ENCODE measurements at places on chromosomes 6 and 20.
A peak's percentile ranks its signal among the peaks of the same experiment; 100 is the strongest.

- DNase-seq = no peak
Measured at GRCh38 chr20:1856424-1856823, 38.8 kb upstream of the SIRPA start.

- DNase-seq = peak; percentile 16
Measured at GRCh38 chr6:43180985-43181384, 1.0 kb upstream of the CUL9 start.

DNA sequence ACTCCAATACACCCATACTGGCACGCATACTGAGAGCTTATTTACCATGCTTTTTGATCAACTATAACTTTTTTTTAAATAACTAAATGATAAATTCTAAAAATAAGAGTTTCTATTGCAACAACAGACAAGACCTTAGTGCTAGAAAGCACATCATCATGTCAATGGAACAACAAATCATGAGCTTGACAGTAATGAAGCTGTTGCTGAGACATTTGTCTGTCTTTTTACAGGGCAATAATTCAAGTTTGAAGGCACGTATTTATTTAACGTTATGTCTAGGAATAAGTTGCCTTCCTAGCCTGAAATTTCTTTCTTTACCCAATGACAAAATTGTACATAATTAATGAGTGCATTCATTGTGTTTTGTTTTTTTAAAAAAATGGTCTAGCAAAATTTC, 299.2 kb downstream of the EYA4 start:
- no peak for DNase-seq

GRCh38 chr6:129644567-129645015, 65.4 kb downstream of the ARHGAP18 start:
- DNase-seq = no peak

DNA sequence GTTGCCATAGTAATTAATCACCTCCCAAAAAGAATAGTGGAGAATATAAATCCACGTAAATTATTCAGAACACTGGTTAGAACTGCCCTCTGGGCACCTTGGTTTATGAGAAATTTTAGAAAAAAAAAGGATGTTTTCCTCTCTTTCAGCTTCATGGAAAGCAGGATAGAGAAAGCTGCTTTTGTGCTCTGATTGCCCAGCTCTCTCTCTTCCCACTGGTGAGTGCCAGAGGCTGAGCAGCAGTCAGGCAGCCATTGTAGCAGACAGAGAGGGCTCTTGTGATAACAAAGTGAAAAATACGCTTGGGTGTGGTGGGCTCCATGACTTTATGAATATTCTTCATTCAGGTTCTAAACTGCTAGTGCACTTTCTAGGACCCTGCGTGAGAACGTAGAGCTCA, 26.4 kb downstream of the SLC35F1 start:
- DNase-seq = no peak

DNA sequence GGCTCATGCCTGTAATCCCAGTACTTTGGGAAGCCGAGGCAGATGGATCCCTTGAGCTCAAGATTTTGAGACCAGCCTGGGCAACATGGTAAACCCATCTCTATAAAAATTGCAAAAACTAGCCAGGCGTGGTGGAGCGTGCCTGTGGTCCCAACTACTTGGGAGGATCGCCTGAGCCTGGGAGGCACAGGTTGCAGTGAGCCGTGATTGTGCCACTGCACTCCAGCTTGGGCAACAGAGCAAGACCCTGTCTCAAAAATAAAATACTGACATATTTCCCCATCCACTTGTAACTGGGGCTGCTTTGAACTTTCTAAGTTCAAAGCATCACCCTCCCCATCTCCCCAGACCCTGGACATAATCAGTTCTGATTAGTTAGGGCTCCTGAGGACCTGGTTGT, 7.2 kb upstream of the MMP9 start:
- no peak for DNase-seq

GRCh38 chr6:83193747-83194566, 800 bp downstream of the RWDD2A start:
- peak; percentile 68 for DNase-seq

- DNase-seq = no peak
Measured at GRCh38 chr20:481167-481566, 18.8 kb upstream of the TBC1D20 start.

DNA sequence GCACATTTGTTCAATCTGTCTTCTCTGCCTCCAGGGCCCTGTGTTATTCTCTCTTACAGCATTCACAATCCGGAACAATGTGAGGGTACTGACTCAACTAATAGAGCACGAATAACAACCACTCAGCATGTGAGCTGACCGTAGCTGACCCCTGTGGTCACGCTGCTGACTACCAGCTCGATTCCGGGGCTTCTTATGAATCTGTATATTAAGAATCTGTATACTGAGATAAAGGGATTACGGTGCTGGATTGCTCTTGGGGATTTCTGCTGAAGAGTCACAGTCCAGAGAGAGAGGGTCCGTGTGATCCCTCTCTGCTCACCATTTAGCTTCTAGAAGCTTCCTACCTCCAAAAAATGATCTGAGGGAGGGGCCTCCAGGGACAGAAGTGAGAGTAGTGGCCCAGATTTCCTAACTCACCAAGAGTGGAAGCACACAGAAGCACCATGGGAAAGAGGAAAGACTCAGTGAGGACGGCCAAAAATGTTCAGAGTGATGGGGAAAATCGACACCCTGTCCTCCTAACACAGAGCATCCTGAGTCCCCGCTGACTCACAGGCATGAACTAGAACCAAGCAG, 156.2 kb downstream of the THBS2 start:
- DNase-seq = no peak

DNA sequence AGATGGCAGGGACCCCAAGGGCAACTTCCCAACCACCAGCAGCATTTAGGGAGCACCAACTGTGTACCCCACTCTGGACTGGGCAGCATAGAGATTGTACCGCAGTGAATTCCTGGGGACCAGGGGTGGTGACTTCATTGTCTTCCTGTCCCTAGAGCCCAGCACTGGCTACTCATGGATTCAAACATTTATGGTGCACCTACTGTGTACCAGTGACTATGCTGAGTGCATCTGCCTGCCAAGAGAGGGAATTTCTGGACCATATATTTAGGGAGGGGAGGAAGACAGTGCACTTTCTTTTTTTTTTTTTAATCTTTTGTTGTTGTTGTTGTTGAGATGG, 55.3 kb downstream of the UBE2V1 start:
- no peak for DNase-seq

GRCh38 chr6:106486236-106486635, 125.7 kb downstream of the CRYBG1 start:
- DNase-seq = no peak

- no peak for DNase-seq
Measured at GRCh38 chr6:100382031-100382430, 82.7 kb downstream of the SIM1 start.

- no peak for DNase-seq
Measured at GRCh38 chr6:41659935-41660334, 21.7 kb downstream of the MDFI start.

- DNase-seq = no peak
Measured at GRCh38 chr6:80673367-80673766, 566.9 kb downstream of the BCKDHB start.

GRCh38 chr6:53899512-53899911, 104.7 kb downstream of the LRRC1 start:
- DNase-seq = no peak

GRCh38 chr6:53340536-53340935, 8.2 kb downstream of the ELOVL5 start:
- no peak for DNase-seq

- no peak for DNase-seq
Measured at GRCh38 chr6:143675382-143675900, 2.3 kb upstream of the PHACTR2 start.

DNA sequence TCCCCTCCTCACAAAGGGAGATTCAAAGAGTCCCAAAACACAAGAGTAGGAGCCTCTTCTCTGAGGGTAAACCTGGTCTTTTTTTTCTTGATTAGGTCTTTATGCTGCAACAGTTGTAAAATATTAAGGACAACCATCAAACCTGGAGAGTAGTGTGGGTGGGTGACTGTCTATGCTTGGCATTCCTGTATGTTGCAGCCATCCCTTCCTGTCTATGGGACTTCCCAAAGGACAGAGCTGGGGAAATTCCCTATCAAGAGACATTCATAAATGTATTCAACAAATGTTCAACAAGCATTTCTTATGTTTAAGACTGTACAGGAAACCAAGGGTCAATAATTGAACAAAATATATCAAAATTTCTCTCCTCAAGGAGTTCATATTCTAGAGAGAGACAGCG, 5.5 kb downstream of the BTN2A2 start:
- DNase-seq = no peak

GRCh38 chr20:37256286-37256685, 5.3 kb downstream of the GHRH start:
- DNase-seq = no peak

DNA sequence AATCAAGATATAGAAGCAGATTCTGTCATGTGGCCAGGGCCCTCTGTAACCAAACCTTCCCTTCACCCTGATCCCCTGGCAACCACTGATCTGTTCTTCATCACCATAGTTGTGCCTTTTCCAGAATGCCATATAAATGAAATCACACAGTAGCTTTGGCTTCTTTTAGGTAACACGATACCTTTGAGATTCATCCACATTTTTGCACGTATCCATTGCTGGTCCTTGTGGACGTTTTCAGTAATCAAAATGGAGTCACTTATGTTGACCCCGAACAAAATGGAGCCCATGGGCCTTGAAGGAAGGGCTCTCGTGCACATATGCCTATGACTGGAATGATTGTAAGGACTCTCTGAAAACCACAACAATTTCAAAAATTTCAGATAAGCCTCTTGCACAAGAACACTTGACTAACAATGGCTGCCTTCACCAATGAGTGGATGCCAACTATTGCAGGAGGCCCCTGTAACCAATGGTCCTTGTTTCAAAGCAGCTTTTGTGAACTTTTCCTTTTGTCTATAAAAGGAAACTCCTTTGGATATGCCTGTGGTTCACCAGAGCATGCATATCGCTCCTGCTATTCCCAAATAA, 84.3 kb upstream of the RALY start:
- no peak for DNase-seq

DNA sequence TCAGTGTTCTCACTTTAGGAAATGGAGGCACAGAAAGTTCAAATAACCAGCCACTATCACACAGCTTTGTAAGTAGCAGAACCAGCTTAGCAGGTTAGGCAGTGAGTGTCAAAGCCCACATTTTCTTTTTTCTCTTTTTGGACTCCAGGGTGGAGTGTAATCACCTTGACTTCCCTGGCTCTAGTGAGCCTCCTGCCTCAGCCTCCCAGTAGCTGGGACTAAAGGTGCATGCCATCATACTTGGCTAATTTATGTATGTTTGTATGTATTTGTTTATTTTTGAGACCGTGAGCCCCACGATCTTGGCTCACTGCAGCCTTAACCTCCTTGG, 7.8 kb upstream of the NCOA3 start:
- no peak for DNase-seq

- no peak for DNase-seq
Measured at GRCh38 chr6:82507112-82507511, 143.5 kb downstream of the TPBG start.

DNA sequence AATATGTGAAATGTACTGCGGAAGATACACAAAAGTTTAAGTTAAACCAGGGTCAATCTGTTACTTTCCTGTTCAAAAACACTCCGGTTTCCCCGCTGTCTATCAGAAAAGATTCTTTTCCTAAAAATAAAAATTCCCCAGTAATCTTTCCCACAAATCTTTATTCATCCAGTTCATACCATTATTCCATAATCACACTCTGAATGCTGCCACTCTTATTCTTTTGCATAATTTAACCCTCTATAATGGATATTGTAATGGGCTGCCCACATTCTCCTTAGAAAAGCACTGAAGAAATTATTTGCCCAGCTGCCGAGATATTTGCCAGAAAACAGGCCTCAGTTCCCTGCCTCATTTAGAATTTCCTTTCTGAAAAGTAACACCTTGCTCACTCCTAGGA, 68.6 kb downstream of the EPHA7 start:
- DNase-seq = no peak

DNA sequence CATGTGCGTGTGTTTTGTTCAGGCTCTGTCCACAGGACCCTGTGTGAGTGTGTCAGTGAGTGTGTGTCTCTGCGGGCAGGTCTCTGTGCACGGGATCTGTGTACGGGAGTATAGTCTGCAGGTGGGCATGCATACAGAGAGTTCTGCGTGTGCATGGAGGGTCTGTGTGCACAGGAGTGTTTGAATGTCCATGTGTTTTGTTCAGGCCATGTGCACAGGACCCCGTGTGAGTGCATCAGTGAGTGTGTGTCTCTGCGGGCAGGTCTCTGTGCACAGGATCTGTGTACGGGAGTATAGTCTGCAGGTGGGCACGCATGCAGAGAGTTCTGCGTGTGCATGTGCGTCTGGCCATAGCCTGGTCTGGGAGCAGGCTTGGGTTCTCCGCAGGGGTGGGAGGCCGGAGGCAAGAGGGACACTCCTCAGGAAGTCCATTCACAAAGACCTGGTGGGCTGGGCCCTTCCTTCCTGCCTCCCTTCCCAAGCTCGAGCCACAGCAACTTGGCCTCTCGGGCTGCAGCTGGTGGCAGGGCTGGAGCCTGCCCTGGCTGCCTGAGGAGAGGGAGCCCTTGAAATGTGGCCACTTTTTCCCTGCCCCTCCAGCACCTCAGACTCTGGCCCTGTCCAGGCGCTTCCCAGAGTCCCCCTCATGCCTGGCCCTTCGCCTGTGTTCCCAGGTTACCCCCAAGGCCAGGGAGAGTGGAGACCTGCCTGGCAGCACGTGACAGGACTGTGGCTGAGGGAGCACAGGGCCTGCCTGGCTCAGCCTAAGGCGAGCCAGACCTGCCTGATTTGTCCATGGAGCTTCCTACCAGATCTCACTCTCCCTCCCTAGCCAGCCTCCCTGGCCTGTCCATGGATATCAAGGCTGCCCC, 6.8 kb downstream of the HSPA12B start:
- no peak for DNase-seq

DNA sequence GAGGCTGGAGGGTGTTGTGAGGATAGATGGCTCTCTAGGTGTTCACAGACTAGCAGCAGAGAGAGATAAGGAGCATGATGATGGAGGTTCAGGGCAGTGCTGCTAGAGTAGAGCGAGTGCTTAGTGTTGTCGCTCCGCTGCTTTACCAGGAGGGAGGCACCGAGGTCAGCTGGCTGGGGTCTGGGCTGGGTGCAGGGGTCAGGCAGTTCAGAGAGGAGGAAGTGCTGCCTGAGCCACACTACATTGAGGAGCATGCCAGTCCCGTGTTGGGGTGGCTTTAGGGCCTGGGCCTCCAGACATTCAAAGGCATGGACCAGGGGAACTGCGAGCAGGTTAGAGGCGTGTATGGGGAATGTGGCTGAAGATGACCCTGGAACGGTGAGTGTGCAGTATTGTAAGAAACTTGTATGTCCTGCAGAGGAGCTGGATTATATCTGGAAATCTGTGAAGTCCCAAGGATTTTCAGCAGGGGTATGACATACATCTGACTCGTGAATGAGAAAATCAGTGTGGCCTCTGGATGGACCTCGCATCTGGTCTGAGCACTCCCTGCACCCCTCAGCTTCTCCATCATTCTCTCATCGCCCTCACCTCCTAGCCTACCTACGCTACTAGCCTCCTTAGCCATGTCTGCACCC, 66.9 kb downstream of the IGF2R start:
- DNase-seq = no peak

- DNase-seq = no peak
Measured at GRCh38 chr20:8132484-8133309, 631 bp downstream of the PLCB1 start.

GRCh38 chr6:170178561-170179477, 112.1 kb downstream of the DLL1 start:
- DNase-seq = no peak
